Activated naive CD4-positive, alpha-beta T cell treated with anti-CD3 and anti-CD28 coated beads for 36 hours (primary cell): ENCODE measurements at places on chromosomes 2 and 18.

GRCh38 chr18:62033207-62033606 lies 140.4 kb upstream of the RNF152 start:
- H3K27me3 ChIP-seq: no peaks in the 10 kb centered on the region
- no peak for DNase-seq
- H3K36me3 ChIP-seq: no peaks in the 10 kb centered on the region
- H3K4me1 ChIP-seq: peaks cover 23% of the 10 kb centered on the region

GRCh38 chr2:186349508-186349907 lies 136.6 kb upstream of the ZC3H15 start:
- no peak overlapping the region for H3K4me3 ChIP-seq
- no peak for DNase-seq
- no peaks in the 10 kb centered on the region for H3K27me3 ChIP-seq
- peaks cover 21% of the 10 kb centered on the region for H3K36me3 ChIP-seq
- H3K4me1 ChIP-seq: no peaks in the 10 kb centered on the region

- H3K4me3 ChIP-seq: no peak overlapping the region
- peak; percentile 15 for DNase-seq
- no peak overlapping the region for H3K27ac ChIP-seq
- no peaks in the 10 kb centered on the region for H3K4me1 ChIP-seq
- no peaks in the 10 kb centered on the region for H3K36me3 ChIP-seq
Observed at GRCh38 chr2:237322564-237322963, 91.4 kb downstream of the COL6A3 start.

DNA sequence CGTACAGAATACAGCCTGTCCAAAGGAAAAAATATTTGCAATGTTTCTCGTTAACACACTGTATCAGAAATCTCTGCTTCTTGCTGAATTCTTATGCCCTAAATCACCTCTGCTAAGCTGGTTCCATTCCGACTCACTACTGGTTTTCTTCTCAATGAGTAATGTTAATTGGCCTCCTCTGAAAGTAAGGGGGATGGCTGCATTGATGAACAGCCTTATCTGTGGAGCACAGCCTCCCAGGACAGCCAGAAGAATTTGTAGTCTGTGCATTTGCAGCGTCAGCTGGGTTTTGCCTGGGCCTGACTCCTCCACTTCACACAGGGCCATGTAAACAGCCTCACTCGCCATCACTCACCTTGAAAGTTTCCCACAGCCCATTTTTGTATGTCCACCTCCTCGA lies 127.7 kb downstream of the RNF152 start:
- no peaks in the 10 kb centered on the region for H3K36me3 ChIP-seq
- peaks cover 8% of the 10 kb centered on the region for H3K27me3 ChIP-seq
- no peak for DNase-seq
- no peak overlapping the region for H3K4me3 ChIP-seq
- H3K27ac ChIP-seq: no peak overlapping the region
- peaks cover 12% of the 10 kb centered on the region for H3K4me1 ChIP-seq

DNA sequence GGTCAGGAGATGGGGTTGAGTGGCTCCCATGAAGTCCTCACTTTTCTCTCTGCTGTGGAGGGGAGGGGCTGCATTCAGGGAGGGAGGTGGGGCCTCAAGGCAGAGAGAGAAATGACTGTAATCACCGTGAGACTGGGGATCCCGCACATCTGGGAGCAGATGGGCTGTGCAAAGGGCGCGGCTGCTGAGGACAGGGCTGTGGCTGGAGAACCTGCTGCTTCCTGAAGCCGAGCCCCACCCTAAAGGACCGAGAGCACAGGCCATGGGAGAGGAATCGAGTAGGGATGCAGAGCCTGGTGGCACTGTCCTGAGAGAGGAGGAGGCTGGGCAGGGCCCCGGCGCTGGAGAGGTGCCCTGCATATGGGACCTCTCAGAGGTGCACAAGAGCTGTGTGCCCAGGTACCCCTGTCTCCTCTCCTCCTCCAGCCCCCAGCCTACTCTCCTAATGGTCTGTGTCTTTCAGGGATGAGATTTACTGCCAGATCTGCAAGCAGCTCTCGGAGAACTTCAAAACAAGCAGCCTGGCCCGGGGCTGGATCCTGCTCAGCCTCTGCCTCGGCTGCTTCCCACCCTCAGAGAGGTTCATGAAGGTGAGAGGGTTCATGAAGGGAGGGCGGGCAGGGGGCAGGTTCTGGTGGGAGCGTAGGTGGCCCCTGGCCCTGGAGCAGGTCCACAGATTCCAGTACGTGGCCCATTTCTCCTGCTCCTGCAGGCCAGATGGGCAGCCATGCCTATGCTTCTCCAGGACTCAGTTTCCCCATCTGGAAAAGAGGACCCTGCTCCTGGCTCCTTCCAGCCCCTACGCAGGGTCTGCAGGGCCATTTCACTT lies 25.9 kb upstream of the GPR17 start:
- H3K27ac ChIP-seq: no peak overlapping the region
- no peaks in the 10 kb centered on the region for H3K27me3 ChIP-seq
